ENCODE measurements at places on chromosomes 3 and 15.

- no peak for DNase-seq
Measured at GRCh38 chr3:90032980-90033641, 925.7 kb downstream of the EPHA3 start.

DNA sequence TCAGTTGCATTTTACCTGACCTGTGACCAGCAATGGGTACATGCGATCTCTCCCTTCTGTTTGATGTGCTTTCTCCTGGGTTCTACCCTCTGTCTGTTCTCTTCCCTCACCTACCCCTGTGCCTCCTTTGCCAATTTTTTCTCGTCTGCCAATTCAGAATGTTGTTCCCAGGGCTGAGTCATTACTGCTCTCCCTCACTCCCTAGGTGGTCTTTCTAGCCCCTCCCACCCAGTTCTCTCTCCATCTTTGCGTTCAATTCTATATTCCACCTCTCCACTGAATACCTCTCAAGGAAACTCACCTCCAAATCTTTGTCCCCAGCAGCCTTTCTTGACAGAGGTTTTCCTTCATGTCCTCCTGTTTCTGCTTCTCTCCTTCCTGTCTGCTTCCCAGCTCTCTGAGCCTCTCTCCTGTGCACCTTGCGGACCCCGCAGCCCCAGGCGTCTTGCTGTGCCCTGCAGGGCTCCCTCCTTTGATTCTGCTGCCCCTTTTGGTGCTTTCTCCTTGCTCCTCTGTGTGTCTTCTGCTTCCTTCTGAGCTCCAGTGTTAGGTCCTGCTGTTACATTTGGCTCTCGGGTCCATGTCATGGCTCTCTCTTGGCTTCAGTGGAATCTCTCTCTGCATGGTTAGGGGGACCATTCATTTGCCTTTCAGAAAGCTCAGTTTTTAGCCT is 398.2 kb upstream of the TPM1 start:
- DNase-seq, result no peak

GRCh38 chr3:69058947-69059224 is 6.8 kb upstream of the TMF1 start:
- DNase-seq, result no peak

DNA sequence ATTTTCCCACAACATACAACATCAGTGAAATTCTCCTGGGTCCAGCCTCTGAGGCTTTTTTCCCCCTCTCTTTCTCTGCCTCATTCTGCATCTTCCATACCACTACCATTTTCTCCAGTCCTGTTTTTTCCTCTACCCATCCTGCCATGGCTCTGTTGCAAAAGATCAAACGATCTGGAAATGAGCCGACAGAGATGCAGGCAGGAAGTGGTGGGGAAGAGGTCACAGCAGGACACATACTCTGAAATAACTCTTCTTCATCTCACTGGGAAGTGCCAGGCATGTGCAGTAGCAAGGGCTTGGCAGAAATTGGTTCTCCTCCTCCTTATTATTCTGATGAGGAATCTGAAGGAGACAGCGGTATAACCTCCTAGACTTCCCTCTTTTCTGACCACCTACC is 114.3 kb downstream of the CORO2B start:
- DNase-seq, result no peak

DNA sequence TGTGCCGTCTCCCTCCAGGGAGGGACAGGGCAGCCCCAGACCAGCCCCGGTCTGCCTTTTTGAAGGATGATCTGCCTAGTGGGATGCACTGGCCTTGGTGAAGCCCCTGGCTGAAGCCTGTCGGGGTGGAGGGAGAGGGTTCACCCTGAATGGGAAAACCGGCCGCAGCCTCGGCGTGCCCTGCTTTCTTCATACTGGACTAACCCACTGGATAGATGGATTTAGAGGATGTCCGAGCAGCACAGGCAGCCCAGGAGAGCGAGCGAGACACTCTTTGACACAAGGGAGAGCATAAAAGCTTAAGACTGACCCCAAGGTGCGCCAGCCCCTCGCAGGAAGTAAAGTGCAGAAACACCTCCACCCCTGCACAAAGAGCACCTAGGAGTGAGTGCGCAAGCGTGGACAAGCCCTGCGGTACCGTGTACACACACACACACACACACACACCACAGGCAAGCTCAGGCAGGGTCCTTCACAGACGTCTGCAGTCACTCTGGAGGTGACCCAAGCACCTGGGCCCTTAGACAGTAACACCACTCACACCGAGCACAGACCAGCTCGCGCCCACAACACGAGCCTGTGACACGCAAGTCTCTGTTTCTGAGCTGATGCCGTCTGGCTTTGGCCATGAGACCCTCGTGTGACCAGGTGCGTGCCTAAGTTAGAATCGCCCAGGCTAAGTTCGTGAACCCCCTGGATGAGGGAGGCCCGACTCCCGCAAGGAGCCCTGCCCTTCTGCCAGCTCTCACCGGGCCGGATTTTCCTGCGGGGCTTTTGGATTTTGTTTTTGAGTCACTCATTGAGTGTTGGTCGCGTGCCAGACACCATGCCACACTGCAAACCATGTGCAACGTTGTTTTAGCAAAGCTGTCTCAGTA is 11.3 kb downstream of the SEMA4B start:
- DNase-seq, result no peak

- DNase-seq, result no peak
Measured at GRCh38 chr3:167469381-167469780, 4.5 kb downstream of the SERPINI2 start.

- no peak for DNase-seq
Measured at GRCh38 chr3:118809696-118810498, 224.7 kb downstream of the IGSF11 start.

DNA sequence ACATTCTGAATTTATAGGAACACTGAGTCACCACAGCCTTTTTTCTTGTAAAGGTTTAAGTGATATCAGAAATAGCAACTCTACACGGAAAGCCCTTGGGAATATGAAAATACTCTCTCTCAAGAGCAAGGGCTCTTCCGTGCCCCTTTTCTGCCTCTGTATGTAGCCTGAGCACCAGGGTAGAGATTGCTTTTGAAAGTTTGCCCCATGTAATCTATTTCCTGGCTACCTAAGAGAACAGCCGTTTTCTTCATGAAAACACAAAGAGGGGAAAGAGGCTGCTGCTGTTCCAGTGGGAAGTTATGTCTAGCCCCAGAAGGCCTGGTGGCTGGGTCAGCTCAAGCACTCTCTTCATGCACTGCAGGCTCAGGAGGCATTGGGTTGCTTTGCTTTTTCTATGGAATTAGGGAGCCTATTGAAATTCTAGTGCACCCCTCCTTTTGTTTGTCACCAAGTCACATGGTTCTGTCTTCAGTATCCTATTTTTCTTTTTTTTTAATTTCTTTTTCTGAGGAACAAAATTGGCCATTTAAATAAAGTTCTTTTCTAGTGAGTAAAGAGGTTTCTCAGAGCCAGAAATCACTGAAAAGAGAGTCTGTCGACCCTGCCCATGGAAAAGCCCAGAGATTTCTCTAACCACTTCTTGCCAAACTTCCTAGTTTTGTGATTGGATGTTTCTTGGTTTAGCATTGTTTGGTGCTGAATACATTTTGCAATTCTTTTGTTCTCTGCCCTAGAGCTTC is 39.5 kb downstream of the TIGIT start:
- no peak for DNase-seq

DNA sequence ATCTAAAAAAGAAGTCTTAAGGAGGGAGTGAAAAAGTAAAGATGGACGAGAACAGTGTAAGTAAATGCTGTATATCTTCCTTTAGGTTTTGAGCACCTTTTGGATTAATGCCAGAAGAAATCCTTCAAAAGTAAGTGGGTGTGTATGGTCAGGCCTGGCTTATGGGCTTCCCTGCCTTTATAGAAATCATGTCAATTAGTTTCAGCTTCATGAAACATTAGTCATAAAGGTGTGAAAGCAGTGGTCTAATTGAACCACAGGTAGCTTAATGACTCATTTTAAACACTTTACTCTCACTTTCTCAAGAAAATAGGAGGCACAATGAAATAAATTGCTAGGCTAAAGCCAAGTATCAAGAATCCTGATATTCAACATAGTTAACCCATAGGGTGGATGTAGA is 467.4 kb upstream of the DPPA4 start:
- DNase-seq, result no peak

- no peak for DNase-seq
Measured at GRCh38 chr3:114879059-114880031, 267.7 kb downstream of the ZBTB20 start.

GRCh38 chr3:23624305-23624704 is 181.4 kb upstream of the UBE2E1 start:
- DNase-seq, result no peak

DNA sequence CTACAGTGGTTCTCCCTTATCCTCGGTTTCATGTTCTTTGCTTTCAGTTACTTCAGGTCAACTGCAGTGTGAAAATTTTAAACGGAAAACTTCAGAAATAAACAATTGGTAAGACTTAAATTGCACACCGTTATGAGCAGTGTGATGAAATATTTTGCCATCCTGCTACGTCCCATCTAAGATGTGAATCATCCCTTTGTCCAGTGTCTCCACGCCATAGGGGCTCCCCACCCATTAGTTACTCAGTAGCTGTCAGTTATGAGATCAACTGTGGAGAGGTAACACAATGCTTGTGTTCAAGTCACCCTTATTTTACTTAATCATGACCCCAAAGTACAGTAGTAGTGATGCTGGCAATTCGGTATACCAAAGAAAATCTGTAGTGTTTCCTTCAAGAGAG is 47.4 kb downstream of the TJP1 start:
- DNase-seq, result no peak

DNA sequence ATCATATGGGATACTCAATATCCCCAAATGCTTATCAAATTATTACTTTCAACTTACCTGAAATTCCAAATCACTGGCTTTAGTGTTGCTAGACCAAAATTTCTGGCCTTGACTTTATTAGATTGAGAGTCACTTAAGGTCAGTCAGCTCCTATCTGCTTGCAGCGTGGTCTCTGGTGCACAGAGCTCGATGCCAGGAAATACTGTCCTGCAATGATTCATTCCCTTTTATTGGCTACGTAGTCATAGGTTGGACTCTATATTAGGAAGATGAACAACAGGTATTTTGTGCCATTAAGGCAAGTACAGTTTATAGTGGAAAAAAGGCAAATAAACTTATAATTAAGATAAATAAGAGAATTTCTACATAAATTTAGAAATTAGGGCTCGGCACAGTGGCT is 378.6 kb upstream of the MCTP2 start:
- DNase-seq, result no peak

DNA sequence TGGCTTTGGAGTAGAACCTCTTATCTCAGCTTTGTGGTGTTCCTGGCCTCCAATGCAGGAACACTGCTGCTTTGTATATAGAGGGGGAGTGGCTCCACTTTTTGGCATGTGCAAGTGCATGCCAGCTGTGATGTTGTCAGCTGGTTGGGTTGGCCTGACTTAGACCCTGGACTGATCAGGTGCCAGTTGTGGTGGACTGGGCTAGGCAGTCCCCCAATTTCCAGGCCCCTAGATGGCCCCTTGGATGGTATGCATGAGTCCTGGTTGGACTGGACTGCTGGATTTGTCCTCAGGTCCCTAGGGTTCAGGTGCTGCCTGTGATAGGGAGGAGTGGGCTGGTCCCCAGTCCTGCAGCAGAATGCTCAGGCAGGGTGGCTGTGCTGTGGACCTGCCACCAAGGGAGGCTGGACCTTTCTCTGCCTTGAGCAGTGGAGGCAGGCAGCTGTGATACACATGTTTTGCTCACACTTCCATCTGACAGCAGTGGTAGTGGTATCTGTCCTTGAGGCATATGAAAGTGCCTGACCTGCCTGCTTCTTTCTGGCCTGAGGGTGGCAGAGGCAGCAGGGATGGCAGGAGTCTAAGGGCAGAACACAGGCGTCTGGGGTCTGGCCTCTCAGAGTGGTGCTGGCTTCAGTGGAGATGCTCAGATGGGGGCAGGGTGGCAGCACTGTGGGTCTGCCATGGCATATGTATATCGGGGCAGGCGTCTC is 74.8 kb downstream of the STXBP5L start:
- DNase-seq, result no peak

Data from stimulated activated CD8-positive, alpha-beta memory T cell treated with anti-CD3 and anti-CD28 coated beads, Interleukin-4, amount 100 ng/mL, for 4 hours (primary cell).